ENCODE measurements at places on chromosomes 5 and 9. TPM values are rescaled to one million over a fixed set of nuclear protein-coding genes. Genes with fewer than 3 reads are reported as not detected.

GRCh38 chr9:75979362-75979761 is 88.9 kb downstream of the PCSK5 start:
- no peak for DNase-seq

DNA sequence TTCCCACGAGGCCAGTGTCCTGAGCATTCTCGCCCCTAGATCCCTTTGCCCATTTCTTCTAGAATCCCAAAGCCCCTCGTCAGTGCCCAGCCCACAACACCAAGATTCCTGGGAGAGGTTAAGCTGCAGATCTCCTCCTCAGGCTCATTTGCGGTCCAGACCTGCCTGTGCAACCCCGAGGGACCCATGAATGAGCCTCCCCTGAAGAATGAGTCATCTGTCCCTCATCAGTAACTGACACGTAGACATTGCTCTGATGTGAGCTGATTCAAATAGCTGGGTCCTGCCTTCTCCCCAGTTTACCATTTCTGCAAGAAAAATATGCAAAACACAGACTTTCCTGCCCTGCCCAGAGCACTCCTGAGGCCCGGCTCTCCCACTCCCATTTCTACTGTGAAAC is 92.8 kb downstream of the ADCY2 start:
- no peak for DNase-seq

DNA sequence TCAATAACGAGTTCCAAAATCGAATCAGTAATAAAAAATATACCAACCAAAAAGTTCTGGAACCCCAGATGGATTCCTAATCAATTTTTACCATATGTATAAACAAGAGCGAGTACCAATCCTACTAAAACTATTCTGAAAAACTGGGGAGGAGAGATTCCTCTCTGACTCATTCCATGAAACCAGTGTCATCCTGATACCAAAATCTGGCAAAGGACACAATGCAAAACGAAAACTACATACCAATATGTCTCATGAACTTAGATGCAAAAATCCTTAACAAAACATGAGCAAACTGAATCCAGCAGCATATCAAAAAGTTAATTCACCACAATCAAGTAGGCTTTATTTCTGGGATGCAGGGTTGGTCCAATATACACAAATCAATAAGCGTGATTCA is 30.5 kb upstream of the MACIR start:
- DNase-seq = no peak

DNA sequence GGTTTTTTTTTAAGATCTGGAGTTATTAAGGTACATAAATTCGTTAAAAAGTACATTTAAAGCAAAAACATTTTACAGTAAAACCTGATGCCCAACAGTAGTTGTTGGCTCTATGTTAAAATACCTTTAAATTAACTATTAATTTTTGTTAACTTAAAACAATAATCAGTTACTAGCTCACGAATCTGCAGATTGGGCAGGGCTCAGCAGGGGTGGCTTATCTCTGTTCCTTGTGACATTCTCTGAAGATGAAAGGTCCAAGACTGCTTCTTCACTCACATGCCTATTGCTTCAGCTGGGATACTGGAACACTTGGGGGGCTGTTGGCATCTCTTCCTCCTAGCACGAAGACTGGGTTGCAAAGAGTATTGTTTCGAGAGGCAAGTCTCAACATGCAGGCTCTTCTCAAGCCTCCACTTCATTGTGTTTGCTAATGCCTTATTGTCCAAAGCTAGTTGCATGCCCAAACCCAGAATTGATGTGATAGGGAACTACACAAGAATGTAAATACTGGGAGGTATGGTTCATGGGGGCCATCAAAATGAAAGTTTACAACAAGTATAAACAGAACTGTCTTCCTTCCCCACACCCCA is 46.6 kb downstream of the MAP3K1 start:
- no peak for DNase-seq

DNA sequence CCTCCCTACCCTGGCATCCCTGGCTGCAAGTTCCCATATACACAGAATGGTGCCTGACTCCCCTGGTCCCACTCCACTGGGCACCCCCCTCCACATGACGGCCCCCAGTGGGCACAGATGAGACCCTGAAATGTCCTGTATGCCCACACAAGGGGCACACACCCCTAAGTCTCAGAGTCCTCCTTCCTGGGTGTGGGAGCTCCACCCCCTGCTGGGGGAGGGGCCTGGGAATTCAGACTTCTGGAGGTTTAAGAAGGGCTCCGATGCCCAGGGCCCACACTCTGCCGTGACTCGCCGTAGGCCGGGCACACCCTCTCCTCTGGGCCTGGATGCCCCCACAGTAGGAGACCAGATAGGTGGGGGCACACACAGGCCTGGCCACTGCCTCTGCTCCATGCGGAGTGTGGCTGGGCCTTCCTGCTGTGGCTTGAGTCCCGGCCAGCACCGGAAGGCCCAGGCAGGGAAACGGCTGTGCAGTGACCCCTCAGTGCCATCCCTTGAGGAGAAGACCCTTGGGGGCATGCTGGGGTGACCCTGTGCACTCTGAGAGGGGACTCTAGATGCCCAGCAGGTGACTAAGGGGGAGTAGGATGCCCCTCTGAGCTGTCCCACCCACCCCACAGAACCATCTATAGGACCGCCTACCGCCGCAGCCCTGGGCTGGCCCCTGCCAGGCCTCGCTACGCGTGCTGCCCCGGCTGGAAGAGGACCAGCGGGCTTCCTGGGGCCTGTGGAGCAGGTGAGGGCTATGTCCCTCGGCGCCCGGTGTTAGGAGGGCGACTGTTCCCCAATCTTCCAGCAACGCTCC is 6.5 kb downstream of the EGFL7 start:
- DNase-seq = no peak

- DNase-seq = peak; percentile 87
These were observed 74.2 kb downstream of the SHB start for GRCh38 chr9:37994639-37995347.

DNA sequence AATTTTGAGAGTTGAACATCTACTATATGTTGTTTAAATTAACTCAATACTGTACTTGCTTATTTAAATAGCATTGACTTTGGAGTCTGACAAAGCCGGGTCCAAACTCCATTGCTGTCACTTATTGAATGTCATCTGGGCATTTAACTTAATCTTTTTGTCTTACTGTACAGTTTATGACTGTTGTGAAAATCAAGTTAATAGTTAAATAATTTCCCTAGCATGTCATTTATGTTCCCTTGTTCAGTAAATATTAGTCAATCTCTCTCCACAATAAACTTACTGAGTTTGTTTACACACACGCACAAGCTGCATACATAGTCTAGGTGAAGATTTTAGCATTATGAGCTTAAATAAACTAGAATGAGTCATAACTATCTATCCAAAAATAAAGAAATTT is 6.3 kb upstream of the UGCG start:
- no peak for DNase-seq

DNA sequence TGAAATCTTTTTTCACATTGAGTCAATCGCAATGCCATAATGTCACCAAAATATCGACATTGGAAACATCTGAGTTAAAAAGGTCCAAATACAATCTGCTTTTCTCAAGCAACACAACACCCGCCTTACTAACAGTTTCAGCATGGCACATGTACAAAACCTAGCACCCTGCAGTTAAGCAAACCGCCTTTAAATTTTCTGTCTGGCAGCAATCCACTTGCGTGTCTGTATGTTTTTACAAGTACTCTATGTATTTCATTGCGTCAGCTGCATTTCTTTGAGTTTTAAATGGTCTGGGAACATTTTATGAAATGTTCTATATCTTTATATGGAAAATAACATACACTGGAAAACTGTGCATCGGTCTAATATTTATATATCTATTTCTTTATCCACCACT is 134.6 kb downstream of the DENND1A start:
- no peak for DNase-seq

- DNase-seq = no peak
These were observed 58.9 kb downstream of the CAMSAP1 start for GRCh38 chr9:135848341-135849047.

DNA sequence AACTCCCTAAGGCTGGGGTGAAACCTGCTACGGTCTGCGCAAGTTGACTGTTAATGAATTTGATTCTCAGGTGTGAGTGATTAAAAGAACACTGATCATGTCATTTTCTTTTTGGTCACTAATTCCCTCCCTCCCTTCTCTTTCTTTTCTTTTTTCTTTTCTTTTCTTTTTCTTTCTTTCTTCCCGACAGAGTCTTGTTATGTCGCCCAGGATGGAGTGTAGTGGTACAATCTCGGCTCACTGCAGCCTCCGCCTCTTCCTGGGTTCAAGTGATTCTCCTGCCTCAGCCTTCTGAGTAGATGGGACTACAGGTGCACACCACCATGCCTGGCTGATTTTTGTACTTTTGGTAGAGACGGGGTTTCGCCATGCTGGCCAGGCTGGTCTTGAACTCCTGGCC is 2.6 kb downstream of the ANXA1 start:
- no peak for DNase-seq

DNA sequence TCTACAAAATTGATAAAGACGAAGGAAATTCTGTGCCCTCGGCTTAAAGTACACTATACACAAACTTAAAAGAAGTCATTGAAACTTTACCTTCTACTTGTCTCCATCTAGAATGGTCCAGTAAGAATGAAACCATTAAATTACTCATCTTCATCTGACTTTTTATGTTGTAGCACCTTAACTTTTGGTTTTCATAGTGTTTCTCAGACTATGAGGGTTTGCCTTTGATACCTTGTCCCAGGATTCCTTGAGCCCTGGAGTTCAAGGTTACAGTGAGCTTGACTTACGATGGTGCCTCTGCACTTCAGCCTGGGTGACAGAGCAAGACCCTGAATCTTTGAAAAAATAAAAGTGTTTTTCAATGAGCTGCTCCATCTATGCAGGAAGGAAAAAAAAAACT is 132.2 kb downstream of the CDC42SE2 start:
- no peak for DNase-seq

DNA sequence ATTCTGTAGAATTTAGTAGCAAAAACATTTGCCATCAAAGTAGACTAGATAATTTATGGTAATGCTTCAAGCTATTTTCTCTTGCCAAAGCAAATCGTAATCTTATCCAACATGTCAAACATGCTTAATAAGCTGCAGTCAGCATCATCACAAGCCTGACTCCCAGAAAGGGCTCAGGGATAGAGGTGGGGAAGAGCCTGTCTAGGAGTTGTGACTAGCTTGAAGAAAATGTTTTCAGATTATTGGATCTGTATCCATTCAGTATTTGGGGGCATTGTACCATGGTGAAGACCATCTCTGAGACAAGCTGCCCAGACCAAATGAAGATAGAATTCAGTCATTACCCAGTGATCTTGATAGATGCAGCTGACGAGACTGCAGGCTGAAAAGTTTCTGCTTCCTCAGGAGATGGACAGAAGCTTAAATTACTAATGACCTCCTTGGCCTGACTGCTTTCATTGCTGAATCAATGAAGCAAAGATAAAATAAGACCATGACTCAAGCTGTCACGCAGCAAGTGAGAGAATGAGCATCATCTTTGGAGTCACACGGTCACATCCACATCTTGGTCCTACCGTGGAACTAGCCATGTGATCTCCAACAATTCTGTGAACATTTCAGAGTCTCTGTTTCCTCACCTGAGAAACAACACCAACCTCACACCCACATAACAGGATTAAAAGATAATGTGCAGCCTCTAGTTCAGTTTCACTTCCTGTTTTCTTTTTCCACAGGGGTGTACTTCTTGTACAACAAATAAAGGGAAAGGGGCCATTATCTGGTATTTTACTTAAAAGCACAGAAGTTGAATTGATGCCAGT is 9.4 kb downstream of the ERAP2 start:
- no peak for DNase-seq

PRLR gene
- total RNA-seq = 1.9 TPM

Measured in sigmoid colon (tissue), 7 donors.